ENCODE measurements at places on chromosomes 16 and 17.

- DNase-seq, result no peak
These were observed 1.0 kb downstream of the LMF1 start for GRCh38 chr16:969508-970385.

DNA sequence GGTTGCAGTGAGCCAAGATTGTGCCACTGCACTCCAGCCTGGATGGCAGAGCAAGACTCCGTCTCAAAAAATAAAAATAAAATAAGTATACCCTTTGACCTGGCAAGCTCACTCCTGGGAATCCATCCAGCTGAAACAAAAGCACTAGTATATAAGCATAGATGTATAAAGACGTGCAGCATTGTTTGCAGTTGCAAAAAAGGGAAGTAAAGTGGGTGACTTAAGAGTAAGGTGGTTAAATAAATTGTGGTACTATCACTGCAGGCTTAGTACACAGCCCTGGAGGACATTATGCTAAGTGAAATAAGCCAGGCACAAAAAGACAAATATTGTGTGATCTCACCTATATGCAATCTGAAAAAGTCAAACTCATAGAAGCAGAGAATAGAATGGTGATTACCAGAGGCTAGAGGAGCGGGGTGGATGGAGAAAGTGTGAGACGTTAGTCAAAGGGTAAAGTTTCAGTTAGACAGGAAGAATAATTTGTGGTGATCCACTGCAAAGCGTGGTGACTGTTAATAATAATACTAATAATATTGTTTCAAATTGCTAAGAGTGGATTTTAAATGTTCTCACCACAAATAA, 113.0 kb downstream of the MYO1D start:
- DNase-seq, result no peak

DNA sequence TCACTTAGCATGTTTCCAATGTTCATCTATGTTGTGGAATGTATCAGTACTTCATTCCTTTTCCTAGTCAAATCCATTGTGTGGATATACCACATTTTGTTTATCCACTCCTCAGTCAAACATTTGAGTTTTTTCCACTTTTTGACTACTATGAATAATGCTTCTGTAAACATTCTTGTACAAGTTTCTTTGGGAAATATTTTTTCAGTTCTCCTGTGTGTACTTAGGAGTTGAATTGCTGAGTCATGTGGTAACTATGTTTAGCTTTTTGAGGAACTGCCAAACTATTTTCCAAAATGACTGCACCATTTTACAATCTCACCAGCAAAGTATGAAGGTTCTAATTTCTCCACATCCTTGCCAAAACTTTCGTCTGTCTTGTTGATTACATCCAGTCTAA, 223.7 kb upstream of the AXIN2 start:
- peak; percentile 1 for DNase-seq

DNA sequence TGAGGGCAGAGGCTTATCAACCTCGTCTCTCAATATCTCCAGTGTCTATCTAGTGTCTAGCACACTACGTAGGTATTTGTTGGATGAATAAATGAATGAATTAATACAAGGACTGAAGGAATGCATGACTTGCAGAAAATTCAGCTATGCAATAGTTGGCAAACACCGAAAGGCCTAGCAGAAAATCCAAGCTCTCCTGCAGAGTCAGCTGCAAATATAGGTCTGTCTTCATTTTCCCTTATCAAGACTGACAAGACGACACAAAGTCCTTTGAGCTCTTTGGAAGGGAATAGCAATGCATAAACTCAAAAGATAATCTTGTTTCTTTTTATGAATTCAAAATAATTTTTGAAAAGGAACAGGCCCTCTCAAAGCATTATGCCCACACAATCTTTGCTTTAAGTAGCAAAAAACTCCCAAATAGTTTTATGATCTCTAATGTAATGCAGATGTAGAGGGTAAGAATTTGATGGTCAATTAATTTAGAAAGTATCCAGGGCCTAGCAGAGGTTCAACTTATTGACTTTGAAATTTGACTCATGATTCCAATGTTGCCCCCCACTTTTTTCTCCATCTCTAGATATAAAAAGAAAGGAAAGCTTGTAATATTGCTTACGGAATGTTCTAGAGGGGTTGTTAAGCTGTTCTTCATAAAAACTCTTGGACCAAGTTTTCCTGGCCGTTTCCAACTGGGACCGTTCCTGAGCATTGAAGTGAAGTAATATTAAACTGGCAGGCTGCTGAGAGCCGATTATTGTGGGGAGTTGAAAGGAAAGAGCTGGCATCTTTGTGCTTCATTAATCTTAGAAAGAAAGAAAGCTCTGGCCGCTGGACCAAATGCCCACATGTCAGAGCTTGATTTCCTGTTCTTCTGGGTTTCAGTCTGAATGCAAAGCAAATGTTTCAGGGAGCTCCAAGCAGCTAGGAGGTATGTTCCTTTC, 227.3 kb downstream of the HS3ST3A1 start:
- no peak for DNase-seq

GRCh38 chr16:86343027-86343795, 167.1 kb upstream of the FOXF1 start:
- DNase-seq, result no peak

Data from inflammatory macrophage (primary cell).